Activated naive CD4-positive, alpha-beta T cell treated with anti-CD3 and anti-CD28 coated beads, Interleukin-2, amount 50 U/mL, for 16 hours (primary cell): ENCODE measurements at places on chromosomes 2 and 18.

DNA sequence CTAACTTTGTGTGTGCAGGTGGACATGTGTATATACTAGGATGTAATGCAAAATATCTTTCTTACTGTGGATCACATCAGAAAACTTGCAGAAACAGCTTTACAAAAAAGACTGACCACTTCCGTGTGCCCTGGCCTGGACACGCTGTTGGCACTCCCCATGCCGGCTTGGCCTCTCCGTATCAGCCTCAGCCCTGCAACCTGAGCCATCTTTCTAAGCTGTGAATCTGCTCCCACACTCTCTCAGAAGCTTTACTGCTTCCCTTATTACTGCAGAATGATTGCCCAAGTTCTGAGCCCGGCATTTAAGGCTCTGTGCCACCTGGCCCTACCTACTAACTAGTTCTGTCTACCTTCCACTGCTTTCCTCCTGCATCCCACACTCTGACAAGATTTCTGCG lies 37.8 kb downstream of the MYO7B start:
- no peak for DNase-seq

DNA sequence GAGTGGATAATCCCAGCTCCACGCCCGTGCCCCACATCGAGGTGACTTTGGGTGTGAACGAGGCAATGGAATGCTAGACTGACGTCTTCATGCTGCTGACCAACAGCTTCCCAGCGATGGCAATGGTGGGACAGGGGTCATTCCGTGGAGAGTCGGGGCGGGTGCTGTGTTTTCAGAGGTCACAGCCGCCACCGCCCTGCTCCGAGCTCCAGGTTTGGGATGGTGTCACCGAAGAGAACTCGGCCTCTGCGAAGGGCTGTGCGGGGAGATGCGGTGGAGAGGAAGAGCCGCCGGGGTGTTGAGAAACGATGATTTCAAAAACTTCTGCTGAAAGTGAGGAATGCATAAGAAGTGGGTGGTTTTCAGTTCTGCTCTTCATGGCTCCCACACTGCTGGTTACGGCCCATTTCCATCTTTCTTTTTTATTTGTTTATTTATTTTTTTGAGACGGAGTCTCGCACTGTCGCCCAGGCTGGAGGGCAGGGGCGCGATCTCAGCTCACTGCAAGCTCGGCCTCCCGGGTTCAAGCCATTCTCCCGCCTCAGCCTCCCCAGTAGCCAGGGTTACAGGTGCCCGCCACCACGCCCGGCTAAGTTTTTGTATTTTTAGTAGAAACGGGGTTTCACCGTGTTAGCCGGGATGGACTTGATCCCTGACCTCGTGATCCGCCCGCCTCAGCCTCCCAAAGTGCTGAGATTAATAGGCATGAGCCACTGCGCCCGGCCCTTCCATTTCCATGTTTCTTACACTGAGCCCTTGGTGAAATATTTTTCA lies 142.6 kb downstream of the RTP5 start:
- DNase-seq = no peak

- DNase-seq = no peak
Measured at GRCh38 chr2:100708333-100708732, 111.6 kb upstream of the NPAS2 start.

DNA sequence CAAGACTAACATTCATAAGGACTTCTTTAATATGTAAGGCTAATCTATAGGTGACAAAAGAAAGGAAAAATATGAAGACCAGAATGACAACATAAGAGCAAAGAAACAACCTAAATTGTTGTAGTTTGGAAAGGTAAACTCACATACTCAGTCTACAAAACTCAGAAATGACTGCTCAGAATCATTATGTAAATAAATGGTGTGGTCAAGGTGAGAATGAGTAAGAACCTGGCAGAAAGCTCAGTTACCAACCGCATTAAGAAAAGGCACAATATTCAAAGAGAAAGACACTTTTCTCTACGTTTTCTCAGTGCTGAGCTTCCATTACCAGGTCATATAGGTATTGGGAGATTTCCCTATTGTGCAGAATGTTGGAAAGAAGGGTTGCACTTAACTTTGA lies 15.8 kb downstream of the ATF2 start:
- no peak for DNase-seq

DNA sequence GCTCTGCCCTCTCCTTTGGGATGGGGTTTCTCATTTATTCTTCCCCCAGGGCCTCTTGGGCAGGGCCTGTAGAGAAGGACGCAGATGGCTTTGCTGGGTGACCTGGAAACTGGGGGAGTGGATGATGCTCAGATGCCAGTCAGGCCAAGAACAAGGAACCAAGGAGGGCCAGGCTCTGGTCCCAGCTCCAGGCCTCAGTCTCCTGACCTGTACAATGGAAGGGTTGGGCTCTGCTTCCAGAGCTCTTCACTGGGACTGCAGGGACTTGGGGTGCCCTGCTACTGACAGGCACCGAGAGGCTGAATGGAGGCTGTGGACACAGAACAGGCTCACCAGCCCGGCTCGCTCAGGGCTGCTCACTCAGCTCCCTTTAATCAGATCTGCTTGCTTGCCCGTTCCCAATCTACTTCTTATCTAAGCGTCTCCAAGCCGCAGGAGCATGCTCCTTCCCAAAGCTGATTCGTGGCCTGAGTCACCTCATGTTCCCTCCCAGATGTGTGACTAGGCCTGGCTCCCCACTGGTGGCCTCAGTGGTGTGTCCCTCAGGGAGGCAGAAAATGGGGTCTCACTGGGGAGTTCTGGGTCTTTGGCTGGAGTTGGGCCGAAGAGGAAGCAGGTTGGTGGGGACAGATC lies 82.6 kb upstream of the ODC1 start:
- DNase-seq = no peak

- DNase-seq = no peak
Measured at GRCh38 chr2:62919041-62919440, 131.6 kb upstream of the OTX1 start.

DNA sequence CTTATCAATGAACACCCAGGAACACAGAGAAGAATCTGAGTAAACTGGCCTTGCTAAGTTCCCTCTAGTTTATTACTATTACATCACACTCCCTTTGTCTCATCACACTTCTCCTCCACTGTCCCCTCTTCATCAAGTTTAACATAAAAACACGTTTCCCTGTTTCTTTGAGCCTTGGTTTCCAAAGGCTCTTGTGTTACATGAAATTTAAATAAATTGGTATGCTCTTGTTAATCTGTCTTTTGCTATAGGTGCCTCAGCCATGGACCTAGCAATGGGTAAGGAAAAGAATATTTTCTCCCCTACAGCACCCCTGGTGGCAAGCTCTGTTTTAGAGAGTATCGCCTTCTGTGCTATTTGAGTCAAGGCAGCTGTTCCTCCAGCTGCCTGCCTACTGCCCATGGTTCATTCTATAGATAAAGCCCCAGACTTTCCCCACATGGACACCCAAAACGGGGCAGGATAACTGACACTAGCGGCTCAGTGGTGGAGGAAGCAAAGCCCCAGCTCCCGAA lies 31.8 kb downstream of the TGIF1 start:
- peak; percentile 31 for DNase-seq

DNA sequence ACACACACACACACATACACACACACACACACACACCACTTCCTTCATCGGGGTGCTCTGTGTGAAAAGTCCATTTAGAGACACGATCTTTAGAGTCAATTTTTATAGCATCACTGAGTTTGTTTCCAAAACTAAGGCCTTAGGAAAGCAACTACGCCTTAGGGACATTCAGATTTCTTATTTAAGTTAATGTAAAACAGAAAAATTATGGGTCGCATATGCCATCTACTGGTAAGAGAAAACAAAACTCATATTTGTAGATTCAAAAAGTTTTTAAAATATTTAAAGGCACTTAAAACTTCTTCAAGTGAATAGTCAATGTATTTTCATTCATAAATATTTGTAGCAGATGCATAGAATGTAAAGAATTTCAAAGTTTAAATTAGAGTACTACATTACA lies 166.2 kb downstream of the ATAD2B start:
- no peak for DNase-seq

DNA sequence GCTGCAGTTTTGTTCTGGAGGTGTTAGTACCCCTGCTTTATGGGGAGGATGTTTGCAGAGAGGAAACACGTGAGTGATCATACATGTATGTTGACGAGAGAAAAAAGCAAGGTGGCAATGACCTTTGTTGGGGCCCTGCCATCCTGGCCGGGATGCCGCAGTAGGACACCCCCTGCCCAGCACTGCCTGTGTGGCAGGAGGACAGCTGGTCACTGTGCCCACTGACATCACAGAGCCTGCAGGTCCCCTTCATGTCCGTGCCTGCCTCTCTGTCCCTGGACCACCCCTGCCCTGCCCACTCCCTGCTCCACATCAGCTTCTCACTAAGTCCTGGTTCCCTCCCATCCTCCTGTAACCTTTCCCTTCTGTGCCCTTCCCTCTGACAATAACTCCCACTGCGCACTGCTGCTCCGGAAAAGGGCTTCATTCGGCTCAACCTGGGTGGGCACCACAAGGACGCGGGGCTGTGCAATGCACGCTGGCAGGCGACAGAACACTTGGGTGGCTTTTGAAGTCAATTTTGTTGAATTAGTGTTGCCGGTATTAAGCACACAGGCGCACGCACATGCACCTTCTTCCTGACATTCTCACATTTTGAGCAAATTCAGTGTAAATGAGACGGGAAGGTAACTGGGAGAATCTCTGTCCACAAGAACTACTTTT lies 51.5 kb upstream of the TWIST2 start:
- no peak for DNase-seq

DNA sequence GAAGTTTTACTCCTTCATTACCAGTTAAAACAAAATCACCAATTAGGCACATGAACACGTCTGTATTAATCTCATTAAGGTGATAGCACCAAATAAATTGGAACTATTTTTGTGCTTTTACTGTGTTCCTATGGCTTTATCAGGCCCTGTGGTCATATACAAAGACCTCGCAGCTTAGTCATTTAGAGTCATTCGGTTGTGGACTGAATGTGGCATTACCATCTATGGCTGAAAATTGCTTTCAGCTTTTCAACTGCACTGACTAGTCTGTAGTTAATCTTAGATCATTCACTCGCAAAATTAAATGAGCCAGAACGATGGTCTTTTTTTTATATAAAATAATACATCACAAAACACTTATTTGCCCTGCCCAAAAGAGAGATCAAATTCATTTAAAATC lies 601.7 kb downstream of the NR4A2 start:
- no peak for DNase-seq

DNA sequence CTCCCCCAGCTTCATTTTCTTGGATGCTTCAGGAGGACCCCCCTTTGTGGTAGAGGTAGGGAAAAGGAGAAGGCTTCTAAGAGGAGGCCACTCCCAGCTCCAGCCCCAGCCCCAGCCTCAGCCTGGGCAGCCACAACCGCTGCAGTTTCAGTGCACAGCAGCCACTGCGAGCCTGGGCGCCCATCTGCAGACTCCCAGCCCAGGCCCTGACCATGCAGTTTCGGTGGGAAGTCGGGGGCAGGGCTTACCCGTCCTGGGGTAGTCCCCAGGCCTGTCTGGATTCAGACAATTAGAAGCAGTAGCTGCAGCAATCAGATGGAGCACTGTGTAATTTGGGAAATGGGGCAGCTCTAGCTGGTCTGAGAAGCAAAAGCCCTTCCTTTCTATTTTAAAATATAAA lies 28.6 kb downstream of the ITM2C start:
- DNase-seq = no peak

DNA sequence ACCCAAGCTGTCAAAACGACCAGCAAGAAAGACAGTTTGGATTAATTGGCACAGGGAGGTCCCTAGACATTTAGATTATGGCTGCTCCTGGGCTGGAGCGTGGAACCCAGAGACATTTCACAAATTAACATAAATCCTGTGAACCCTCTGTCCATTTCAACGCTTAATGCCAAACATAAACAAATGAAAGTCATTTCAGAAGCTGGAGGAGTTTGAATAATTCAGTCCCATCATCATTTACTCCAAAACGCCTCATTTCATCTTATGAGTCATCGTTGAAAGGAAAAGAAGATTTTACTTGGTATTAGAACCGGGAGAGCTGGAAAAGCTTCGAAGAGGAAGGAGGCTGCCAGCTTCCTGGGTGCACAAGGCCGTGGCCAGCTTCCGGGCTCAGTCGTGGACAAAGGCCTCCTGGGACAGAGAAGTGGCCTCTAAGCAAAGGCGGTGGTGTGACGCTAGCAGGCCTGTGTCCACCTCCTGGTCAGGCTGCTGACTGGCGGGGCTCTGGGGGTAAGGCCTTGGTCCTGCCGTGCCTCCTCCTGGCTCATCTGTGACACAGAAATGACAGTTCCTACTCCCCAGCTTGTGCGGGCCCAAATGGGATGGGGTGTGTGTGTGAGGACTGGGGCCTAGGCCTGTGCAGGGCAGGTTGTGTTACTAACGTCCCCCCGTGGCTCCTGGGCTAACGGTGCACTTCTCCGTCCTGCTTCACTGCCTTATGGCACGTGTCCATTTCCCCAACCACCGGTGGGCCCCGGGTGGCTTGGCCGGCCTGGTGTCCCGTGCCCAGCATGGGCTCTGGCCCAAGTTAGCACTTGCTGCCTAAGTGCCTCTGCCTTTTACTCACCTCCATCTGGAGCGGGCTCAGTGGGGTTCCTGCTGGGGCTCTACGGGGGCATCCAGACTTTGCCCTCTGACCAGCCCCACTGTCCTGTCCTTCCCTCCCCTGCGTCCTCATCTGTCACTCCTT lies 71.6 kb downstream of the RRM2 start:
- DNase-seq = no peak

DNA sequence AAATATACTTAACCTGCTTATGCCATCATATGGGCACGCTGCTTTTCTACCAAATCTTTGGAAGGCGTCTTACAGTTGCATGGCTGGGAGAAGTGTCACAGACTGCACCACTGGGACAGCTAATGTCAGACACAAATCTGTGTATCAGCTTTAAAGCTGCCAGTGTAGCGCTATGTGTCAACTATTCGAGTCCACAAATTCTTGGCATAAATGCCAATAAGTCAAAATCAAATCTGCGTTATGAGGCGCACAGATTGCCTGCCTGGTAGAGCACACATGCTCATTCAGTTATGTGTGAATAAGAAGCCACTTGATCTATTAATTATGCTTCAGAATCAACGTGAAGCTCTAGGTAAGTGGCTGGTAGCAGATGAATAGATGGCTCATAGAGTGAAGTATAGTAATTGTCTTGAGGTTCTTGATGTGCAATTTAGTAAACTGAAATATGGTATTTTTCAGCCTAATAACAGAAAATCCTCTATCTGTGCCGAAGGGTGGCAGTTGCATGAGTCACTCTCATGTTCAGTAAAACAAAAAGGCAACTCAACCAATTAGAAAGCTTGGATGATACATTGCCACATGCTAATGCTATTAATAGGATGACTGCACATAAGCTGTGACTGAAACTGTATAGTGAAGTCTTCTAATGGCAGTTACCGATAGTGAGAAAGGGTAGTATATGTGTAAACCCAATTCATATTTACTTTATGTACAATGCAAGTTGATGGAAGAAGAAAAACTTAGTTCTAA lies 52.0 kb downstream of the DCC start:
- DNase-seq = no peak

- DNase-seq = no peak
Measured at GRCh38 chr2:229780856-229781773, 66.8 kb upstream of the DNER start.

GRCh38 chr18:66342577-66342976 lies 261.3 kb downstream of the CDH19 start:
- DNase-seq = no peak
